Right ventricle myocardium superior (tissue), 1 donor: ENCODE measurements at places on chromosomes 1 and 21.

DNA sequence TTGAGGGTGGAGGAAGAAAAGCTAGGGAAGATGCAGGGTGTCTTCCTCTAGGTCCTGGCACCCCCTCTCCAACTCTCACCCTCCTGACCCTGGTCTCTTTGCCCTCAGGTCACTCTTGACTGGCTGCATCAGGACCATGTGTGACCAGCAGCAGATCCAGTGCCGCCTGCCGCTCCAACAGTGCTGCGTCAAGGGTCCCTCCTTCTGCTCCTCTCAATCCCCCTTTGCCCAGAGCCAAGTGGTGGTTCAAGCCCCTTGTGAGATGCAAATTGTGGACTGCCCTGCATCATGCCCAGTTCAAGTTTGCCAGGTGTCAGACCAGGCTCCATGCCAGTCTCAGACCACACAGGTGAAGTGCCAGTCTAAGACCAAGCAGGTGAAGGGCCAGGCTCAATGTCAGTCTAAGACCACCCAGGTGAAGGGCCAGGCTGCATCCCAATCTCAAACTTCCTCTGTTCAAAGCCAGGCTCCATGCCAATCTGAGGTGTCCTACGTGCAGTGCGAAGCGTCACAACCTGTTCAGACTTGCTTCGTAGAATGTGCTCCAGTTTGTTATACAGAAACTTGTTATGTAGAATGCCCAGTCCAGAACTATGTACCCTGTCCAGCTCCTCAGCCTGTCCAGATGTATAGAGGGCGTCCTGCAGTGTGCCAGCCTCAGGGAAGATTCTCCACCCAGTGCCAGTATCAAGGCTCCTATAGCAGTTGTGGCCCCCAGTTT is 1.8 kb downstream of the KPRP start:
- DNase-seq = no peak

- no peak for DNase-seq
Observed at GRCh38 chr1:56922507-56922906, 43.3 kb downstream of the C8B start.

DNA sequence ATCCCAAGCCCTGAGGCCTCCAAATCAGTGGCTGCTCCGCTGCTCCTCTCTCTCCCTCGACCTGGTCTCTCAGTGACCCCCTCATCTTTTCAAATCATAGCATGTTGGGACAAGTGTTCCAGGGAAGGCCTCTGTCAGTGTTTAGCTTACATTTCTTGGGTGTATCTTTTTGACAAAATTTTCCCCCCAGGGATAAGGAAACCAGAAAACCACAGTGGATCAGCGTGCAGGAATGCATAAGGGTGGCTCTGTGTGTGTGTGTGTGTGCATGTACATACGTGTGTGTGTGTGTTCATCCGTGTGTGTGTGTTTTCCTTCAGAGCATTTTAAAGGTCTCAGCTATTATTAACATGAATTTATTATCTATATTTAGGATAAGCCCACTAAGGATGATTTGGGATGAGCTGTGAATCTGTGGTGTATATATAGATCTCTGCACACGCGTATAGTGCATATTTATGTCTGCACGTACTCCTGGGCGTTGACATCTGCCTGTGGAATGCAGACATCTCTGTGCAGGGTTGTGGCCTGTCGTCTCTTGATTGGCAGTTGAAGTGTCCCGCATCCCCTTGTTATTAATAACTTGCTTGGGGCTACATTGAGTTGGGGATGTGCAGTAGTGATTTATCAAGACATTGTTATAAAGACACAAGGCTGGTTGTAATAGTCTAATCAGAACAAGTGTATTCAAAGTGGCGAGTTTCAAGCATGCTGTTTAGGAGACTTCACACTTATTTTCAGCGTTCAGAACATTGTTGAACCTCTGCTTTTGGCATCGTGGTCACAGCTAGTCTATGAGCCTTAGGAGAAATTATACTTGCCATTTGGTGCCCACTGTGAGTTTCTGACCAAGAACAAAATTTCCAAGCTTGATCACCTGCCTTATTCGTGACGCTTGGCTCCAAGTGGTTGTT is 55.6 kb downstream of the GALNT2 start:
- DNase-seq = no peak

DNA sequence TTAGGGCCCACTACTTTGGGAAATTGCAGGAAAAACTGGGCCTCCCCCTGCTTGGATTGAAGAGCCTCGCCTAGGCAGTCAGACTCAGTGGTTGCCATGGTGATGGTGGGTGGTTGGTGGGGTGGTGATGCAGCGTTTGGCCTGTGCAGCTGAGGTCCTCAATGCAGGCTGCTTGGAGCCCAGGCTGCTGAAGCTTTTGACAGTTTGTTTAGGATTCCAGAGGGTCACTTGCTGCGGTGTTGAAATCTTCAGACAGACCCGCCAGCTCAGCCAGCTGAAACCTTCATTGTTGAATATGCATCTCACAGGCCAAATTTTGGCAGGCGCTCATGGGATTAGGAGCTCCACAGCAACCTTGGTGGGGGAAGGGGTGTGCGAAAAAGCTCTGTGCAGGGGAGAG is 67.9 kb downstream of the CACNA1E start:
- no peak for DNase-seq

DNA sequence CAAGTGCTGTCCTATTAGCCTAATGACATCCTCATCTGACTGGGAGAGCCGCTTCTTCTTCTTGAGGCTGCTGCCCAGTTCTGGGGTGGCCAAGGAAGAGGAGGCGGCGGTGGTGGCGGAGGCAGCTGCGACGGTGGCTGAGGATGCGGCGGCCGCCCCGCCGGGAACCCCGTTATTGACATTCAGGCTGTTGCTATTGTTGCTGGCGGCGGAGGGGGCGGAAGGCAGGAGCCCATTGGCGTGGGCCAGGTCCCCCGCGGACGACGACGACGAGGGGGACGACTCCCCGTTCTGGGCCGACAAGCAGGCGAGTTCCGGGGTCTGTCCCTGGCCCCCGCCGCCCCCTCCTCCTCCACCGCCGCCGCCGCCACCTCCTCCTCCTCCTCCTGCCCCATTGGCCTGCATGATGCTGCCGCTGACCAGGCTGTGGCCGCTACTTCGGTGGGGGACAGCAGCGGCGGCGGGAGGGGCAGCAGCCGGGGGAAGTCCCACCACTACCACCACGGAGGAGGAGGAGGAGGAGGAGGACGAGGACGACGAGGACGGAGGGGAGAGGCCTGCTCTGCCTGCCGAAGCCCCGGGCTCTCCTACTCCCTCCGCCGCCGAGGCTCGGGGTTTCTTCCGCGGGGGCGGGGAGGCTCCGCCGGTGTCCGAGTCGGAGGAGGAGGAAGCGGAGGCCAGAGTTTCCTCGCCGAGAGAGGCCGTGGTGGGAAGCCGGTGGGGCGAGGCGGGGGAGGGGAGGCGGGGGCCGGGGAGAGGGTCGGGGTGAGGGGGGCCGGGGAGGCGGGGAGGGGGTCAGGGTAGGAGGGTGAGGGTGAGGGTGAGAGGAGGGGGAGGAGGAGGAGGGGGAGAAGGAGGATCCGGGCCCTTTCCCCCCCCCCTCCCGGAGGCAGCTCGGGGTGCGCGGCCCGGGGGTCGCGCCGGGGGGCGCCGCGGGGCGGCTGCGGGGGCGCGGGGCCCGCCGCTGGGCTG is 610 bp downstream of the WDR26 start:
- DNase-seq = peak; percentile 59

- no peak for DNase-seq
Observed at GRCh38 chr1:201886103-201886885, 2.4 kb upstream of the SHISA4 start.

DNA sequence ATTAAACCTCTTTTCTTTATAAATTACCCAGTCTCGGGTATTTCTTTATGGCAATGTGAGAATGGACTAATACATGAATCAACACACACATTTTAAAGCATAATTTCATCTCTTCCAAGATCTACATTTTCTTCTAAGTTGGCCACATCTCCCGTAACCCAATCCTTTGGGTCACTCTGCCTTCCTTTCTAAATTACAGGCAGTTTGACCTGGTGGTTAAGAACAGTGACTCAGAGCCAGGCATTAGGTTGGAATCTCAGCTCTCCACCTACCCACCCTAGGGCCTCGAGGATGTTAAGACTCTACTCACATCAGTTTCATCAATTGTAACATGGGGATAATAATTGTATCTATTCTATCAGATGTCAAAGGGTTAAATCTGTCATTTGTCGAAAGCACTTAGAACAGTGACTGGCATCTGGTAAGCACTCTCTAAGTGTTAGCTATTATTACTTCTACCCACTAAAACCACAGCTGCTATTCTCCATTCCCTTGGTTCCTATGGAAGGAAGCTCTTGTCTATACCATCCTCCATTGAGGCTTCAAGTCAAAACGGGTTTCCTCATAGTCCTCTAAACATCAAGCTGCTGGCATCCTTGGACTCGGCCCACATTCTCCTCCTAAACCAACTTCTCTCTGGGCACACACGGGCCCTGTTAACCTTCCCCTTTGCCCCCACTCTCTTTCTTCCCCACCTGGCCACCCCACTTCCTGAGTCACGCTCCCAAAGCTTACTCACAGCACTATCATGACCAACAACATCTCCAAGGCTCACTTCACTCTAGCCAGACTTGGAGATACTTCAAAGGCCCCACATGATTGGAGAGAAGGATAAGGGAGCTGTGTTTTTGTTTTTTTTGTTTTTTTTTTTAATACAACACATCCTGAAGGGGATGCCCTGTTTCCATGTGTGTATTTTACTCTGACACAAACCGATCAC is 116.9 kb downstream of the TGFBR3 start:
- no peak for DNase-seq
